ENCODE measurements at places on chromosomes 2 and 18.
A peak's percentile ranks its signal among the peaks of the same experiment; 100 is the strongest.

- no peak for DNase-seq
Observed at GRCh38 chr2:71306762-71307161, 24.8 kb upstream of the ZNF638 start.

DNA sequence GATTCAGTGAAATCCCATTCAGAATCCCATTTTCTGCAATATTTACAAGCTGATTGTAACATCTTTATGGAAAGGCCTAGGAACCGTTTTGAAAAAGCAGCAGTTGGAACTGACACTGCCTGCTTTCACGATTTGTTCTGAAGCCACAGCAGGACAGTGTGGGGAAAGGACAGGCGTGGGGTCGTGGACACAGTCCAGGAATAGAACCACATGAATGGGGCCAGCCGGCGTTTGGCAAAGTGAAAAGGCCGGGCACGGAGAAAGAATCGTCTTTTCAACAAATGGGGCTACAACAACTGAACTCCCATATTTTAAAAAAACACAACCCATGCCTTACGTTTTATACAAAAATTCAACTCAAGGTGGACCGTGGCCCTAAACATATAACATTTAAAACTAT is 69.8 kb downstream of the SLC66A2 start:
- DNase-seq, result no peak

DNA sequence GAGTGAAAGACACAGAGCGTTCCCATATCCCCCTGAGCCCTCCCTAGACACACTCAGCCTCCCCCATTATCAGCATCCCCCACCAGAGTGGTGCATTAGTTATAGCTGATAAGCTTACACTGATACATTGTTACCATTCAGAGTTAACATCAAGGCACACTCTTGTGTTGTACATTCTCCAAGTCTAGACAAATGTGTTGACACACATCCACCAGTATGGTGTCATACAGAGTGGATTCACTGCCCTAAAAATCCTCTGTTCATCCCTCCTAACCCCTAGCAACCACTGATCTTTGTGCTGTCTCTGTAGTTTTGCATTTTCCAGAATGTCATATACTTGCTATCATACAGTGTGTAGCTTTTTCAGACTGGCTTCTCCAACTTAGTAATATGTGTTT is 78.0 kb upstream of the RPL31 start:
- DNase-seq, result no peak

DNA sequence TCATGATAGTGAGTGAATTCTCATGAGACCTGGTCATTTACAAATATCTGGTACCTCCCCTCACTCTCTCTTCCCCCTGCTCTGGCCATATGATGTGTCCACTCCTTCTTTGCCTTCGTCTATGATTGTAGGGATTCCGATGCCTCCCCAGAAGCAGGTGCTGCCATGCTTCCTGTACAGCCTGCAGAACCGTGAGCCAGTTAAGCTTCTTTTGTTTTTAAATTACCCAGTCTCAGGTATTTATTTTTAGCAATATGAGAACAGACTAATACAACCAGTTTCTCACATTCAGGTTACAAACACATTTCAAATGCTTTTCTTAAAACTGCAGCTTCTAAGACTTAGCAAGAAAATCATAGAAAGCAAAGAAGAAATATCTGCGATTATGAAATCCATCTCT is 321.2 kb upstream of the CDH7 start:
- no peak for DNase-seq

DNA sequence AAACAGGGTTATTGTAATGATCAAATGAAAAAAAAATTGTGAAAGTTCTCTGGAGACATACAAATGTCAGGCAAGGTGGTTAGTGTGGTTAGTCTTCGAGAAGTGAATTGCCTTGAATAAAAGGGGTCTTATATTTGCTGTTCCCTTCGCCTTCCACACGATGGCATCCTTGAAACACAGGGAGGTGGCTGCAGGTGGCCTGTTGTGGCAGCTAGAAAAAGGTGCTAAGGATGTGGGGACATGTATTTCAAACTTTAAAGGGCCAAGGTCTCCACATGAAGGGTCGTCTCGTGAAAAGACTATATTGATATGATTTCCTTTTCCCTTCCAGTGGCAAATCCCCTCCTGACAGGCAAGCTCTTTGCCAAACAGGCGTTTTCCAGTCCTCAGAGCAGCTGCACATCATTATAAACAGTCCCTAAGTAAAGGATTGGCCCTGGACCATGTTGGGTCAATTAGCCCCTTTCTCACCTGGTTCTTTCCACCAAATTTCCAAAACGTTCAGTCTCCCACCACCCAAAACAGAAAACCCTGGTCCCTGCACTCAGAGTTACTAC is 68.5 kb downstream of the COPS8 start:
- peak; percentile 39 for DNase-seq

- no peak for DNase-seq
Observed at GRCh38 chr2:135226961-135227360, 174.9 kb downstream of the RAB3GAP1 start.

DNA sequence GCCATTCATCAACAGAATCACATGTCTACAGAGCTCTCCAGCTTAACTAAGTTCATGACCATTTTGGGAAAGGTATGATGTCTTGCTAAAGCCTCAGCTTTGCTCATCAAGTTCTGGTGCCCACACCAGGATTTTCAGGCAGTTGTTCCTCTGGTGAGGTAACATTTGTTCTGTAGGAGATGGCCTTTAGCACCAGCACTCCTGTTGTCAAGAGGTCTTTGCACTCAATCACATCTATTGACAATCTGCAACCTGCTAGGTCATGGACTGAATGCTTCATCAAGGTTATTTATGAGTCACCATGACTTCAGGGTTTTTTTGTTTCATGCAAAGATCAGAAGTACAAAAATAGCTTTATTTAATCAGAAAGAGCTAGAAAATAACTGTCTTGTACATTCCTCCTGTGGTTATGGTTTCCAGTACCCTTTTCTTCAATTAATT is 36.6 kb upstream of the VIT start:
- no peak for DNase-seq

DNA sequence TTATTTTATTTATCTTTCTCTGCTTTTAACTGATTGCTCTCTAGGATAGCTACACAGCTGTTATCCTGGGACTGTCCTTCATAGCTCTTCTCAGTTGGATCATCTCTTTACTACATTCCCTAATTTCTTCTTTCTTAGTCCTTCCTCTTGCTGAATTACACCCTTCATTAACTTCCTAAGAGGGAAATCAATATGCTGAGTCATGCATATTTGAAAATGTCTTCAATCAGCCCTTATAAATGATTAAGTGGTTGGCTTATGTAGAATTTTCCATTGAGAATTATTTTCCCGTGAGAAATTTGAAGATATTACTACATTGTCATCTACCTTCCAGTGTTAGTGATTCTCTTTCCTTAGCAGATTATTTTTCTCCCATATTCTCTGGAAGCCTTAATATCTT is 214.2 kb downstream of the SOCS6 start:
- DNase-seq, result no peak

DNA sequence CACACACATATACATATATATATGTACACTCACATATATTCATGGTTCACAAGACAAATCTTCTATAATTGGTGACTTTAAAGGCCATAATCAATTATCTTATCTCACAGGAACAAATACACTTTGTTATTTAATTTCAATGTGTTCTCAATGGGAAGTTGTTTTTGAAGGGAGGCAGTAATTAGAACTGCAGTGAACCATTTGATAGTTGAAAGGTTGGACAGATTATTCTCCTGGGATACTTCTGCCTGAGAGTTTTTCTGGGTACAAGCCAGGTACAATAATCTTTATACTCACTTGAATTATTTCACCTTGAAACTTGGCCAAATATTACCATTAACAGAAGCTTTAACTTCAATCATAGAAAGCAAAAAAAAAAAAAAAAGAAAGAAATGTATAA is 546.6 kb upstream of the LRRTM4 start:
- DNase-seq, result no peak

DNA sequence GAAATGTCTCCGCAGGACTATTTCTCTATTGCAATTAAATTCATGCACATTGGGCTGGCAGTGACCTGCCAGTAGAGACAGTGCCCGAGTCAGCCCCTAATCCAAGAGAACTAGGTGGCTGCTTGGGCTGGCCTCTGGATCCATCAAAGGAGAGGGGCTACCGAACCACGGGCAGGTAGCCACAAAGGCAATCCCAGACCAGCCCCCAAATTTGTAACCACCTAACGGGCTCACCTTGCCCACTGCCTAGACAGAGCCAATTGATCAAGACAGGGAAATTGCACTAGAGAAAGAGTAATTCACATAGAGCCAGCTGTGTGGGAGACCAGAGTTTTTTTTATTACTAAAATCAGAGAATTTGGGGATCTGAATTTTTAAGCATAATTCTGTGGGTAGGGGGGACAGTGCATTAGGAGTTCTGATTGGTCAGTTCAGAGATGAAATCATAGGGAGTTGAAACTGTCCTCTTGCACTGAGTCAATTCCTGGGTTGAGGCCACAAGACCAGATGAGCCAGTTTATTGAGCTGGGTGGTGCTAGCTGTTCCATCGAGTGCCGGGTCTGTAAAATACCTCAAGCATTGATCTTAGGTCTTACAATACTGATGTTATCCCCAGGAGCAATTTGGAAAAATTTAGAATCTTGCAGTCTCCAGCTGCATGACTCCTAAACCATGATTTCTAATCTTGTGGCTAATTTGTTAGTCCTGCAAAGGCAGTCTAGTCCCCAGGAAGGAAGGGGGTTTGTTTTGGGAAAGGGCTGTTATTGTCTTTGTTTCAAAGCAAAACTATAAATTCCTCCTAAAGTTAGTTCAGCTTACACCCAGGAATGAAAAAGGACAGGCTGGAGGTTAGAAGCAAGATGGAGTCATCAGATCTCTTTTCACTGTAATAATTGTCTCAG is 260.4 kb upstream of the SP5 start:
- no peak for DNase-seq

GRCh38 chr2:176852667-176853066 is 359.9 kb upstream of the HNRNPA3 start:
- DNase-seq, result peak; percentile 46

DNA sequence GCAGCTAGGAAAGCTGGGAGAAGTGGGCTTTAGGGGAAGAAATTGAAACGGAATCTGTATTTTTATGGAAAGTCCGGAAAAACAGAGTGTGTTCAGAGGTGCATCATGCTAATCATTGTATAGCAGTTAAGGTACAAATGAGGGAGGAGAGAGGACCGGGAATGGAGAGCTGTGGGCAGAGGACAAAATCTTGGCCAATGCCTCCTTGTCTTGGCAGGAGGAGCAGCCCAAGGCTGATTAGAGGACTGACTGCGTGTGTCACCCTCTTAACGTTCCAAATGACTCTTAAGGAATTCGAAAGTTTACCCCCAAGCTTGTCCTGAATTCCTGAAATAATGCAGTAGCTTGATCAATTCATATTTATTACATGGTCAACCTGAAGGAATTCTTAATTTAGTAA is 81.0 kb downstream of the ZNF236 start:
- DNase-seq, result no peak

DNA sequence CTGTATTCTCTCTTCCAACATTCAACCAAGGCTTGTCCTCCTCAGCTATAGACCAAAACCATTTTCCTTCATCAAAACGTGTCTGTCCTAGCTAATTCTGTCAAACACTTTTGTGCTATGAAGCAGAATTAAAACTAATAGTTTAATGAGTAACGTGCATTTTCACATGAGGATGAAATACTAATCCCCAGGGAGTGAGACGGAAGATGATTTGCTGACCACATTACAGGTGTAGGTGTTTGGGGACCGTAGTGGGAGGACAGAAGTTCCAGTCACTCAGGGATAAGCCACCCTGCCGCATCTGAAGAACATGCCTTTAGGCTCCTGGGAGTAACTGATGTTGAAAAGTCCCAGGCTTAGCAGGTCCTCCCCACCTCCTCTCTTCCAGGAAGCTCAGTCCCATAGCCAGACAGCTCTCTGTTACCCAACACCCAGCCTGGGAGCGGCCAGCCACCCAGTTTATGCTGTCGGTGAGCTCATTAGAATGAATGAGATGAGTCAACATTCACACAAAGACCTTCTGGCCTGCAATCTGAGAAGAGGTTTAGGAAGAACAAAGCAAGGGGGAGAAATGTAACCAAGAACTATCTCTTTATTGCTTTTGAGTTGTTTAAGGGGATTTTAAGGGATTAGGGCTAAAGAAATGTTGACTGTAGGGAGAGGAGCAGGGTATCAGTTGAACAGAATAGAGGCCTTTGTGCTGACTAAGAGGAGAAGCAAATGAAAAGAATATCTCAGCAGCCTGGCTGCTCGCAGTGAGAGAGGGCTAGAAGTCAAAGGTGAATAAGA is 122.5 kb downstream of the FOXI3 start:
- no peak for DNase-seq

GRCh38 chr18:23618862-23619387 is 32.6 kb upstream of the NPC1 start:
- DNase-seq, result no peak

GRCh38 chr18:12093520-12094257 is at the start of gene ANKRD62:
ANKRD62 (plus strand) TSS chr18:12093843; CDS start chr18:12094018, 175 bp downstream.
- DNase-seq, result no peak

DNA sequence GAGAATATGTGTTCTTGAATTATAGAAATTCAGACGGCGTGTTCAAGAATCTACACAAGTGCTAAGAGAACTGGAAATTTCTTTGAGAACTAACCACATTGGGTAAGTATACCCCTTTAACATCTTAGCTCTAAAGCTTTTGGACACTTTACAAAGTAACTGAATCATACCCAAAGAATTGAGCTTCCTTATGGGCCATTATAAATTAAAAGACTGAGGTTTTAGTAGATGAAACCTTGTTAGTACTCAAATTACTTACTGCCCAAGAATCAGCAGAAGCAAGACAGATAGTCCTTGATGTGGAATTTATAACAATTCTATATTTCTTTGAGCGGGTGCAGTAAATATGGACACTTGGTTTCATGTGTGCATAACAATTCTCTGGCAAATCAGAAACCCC is 168.3 kb downstream of the PRPF40A start:
- DNase-seq, result no peak

DNA sequence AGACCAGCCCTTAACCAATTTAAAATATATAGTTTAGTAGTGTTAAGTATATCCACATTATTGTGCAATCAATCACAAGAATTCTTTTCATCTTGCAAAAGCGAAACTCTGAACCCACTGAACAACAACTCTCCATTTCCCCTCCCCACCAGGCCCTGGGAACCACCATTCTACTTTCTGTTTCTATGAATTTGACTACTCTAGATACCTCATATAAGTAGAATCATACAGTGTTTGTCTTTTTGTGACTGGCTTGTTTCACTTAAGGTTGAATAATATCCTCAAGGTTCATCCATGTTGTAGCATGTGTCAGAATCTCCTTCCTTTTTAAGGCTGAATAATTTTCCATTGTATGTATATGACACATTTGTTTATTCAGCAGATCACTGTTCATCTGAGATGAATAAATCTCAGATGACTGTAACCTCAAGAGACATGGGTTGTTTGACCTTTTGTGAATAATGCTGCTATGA is 8.1 kb upstream of the SOS1 start:
- DNase-seq, result peak; percentile 58

All from activated gamma-delta T cell treated with Interleukin-2 at 50 U/mL for 16 hours (primary cell).